ENCODE measurements at places on chromosomes 4 and X.
A peak's percentile ranks its signal among the peaks of the same experiment; 100 is the strongest.

DNA sequence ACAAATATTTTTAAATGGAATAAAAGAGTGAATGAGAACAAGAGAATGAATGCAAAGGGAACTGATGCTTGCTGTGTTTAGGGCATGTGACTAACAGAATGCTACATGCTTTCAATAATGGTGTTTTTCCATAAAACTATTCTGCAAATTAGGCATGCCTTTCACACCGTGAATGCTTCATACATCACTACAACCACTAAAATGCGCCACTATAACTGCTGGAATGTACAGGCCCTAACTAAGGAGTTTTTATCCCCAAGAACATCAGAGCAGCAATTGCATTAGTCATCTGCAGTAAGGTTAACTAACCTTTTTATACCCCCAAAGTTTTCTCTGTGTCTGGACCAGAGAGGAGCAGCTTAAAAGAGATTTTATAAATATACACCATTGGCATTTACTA lies 190.4 kb downstream of the ARAP2 start:
- no peak for DNase-seq

DNA sequence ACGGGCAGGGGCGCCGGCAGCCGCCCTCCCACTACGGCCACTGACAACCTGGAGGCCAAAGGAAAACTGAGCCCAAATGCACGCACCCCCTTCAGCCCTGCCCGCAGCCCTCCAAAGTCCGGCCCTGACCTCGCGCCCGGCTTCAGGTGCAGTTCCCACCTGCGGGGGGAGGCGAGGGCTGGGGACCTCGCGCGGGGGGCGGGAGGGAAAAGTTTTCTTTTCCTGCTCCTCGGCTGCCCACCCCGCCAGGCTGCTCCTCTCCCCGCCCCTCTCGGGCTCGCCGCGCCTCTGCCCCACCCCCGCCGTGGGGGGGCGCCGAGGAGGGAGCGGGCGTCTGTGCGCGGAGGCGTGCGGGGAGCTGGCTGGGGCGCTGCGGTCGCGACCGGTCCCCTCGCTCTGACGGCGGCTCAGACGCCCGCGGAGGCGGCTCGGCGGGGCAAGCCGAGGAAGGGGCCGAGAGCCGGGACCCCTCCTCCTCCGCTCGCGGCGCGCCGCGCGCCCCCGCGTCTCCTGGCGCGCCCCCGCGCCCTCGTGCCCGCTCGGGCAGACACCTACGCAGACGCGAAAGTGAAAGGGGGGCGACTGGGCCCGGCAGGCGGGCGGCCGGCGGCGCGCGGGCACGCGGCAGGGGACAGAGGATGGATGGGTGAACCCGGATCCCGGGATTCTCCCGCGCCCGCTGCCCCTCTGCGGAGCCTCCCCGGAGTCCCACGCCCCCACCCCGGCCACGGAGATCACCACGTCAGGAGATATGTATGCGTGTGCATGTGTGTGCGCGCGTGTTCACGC lies 3.1 kb upstream of the NR3C2 start:
- no peak for DNase-seq

DNA sequence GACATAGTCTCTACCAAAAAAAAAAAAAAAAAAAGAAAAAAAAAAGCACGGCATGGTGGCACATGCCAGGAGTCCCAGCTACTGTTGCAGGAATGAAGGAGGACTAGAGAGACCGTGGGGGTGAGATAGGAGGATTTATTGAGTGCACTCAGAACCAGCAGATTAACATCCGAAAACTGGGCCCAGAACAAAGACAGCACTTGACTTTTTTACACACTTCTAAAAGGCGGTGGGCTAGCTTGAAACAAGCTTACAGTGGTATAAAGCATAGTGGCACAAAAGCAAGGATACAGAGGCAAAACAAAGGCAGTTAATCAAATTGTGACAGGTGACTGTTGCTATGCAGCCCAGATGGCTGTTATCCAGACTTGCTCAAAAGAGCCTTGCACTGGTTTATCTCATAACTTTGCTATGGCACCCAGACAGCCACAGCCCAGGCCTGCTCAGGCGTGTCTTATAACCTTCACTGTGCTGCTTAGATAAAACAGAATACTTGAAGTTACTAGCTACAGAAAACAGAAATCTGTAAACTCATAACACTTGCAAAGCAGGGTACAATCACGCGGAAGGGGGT lies 9.9 kb upstream of the PI4K2B start:
- no peak for DNase-seq

DNA sequence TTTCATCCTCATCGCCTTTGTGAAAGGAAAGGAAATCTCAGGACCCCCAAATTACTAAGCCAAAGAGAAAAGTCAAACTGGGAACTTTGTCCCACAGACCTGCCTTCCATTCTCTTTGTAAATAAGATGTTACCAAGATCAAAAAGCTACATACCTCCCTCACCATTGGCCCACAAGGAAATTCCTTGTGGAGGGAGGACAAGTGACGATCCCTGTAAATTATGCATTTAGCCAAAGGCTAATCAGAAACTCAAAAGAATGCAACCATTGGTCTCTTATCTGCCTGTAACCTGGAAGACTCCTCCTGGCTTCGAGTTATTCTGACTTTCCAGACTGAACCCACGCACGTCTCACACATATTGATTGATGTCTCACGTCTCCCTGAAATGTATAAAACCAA lies 70.3 kb downstream of the SHOX start:
- no peak for DNase-seq

DNA sequence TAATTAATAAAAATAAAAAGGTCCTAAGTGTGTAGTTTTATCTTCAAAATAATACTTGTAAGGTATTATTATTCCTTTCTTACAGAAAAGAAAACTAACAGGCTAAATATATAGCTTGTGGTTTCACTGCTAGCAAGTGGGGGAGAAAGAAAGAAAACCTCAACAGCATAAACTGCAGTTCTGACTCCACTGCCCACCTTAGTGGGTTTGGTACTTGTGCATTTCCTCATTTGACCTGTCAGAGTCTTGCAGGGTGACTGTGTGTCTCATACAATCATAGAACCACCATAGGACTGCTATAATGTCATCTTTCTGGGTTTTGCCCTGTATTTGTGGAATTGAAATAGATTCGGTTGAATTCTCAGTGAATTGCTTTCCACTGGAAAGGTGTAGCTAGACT lies 94.7 kb upstream of the PUDP start:
- DNase-seq = no peak

GRCh38 chr4:99853999-99854398 lies 37.4 kb downstream of the DAPP1 start:
- DNase-seq = no peak

- DNase-seq = no peak
Observed at GRCh38 chr4:38013461-38014366, 53.5 kb downstream of the PTTG2 start.

GRCh38 chr4:14115106-14115505 lies 487.6 kb upstream of the BOD1L1 start:
- no peak for DNase-seq

DNA sequence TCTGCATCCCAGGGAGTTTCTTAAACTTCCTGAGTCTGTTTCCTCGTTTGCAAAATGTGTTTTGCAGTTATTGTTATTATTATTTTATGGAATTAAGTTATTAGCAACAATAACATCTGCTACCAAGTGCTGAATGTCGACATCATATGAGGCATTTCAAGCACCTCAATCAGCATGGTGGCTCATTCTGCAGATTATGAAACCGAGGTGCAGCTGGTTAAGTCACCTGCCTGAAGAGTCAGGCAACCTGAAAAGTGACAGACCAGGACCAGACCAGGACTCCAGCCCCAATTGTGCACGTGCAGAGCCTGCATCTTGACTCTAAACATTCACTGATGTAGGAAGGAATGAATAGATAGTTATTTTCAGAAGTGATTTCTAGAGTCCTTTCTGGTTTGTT lies 99.8 kb downstream of the AFAP1 start:
- no peak for DNase-seq

- peak; percentile 21 for DNase-seq
Observed at GRCh38 chr4:170652571-170652970, 562.8 kb upstream of the AADAT start.

GRCh38 chrX:23820235-23820782 lies 37.3 kb downstream of the SAT1 start:
- DNase-seq = no peak

- no peak for DNase-seq
Observed at GRCh38 chr4:150656891-150657290, 74.9 kb downstream of the MAB21L2 start.

GRCh38 chr4:15374656-15375055 lies 53.2 kb upstream of the C1QTNF7 start:
- no peak for DNase-seq
